HFF-Myc (cell line): ENCODE measurements at places on chromosomes 1 and 21.

DNA sequence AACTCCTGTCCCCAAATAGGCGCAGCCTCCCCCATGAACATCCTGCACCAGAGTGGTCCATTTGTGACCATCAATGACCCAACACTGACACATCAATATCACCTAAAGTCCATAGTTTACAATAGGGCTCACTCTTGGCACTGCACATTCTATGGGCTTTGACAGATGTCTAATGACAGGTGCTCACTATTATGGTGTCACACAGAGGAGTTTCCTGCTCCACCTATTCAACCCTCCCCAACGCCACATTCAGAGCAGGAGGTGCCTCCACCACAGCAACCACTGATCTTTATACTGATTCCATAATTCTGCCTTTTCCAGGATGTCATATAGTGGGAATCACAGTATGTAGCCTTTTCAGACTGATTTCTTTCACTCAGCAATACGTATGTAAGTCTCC is 24.2 kb downstream of the GNG4 start:
- DNase-seq = no peak

GRCh38 chr21:31772674-31773555 is 41.0 kb upstream of the SCAF4 start:
- DNase-seq = no peak

GRCh38 chr1:48932366-48932765 is 155.7 kb upstream of the BEND5 start:
- DNase-seq = no peak

- DNase-seq = no peak
Measured at GRCh38 chr1:245074232-245074747, 80.5 kb upstream of the KIF26B start.

DNA sequence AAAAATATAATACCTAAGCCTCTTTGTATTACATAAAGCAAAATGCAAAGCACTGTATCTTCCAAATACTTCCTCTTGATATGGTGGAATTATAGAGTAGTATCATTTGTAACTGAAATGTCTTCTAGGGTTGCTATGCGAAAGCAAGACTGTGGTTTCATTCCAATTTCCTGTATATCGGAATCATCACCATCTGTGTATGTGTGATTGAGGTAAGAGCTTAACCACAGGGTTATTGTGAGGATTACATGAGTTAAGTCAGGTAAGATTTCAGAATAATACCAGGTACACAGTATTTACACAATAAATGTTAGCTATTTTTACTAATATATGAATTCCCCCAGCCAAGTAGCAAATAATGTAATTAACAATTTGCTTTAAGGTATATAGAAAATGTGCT is 24.7 kb downstream of the CD53 start:
- no peak for DNase-seq

DNA sequence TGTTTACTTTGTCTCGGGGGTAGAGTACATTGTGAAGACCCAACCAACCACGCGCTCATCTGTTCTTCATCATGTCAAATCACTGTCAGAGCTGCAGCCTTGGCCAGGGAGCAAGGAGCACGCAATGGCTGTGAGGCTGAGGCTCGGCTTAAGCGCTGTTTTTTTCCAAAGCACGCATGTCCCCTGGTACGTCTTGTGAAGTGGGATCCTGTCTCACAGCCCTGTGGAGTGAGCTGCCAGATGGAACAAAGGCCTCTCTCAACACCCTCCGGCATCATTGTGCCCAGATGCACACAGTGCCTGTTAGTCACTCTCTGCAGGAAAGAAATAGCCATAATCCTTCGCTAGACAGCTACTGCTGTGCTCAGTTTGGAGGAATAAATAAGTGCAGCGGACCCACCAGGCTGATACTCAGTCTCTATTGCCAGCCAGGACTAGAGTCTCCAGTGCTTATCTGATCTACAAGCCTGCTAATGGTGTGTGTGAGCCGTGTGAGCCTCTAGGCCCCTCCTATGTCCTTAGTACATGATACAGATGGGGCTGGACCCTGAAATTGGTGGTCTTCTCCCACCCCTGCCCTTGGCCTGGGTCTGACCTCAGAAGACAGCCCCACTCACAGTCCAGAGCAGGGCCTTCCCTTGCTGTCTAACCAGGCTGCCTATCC is 91.3 kb upstream of the COA6 start:
- DNase-seq = no peak

DNA sequence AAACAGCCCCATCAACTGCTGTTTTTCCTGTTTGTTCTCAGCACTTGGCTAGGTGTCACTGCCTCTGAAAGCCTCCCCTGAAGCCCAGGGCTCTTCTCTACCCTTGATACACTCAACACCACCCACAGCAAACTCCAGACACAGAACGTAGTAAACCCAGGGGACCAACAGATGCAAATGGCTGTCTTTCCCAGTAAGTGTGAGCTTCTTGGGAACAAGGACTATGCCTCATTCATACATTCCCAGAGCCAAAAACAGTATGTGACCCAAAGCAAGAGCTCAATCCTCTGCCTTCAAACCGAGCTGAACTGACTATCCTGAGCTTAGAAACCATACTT is 4.4 kb downstream of the LBR start:
- DNase-seq = no peak

- no peak for DNase-seq
Measured at GRCh38 chr21:35748678-35749314, 311.5 kb downstream of the SETD4 start.

DNA sequence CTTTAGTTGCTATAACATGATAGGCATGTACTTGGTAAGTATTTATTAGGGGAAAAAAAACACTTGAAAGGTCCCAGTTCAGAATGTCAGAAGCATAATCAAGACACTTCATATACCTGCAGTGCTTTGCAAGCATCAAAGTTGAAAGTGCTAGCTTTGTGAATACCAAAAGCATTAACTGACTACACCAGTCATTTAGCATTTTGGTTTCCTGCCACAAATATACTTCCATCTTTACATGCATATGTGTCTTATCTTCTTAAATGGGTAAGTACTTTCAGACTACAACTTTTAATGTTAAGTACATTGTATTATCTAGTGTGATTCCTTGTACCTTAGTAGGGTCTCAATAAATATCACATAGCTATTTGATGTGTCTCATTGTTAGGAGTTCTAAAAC is 43.7 kb downstream of the AKT3 start:
- no peak for DNase-seq

DNA sequence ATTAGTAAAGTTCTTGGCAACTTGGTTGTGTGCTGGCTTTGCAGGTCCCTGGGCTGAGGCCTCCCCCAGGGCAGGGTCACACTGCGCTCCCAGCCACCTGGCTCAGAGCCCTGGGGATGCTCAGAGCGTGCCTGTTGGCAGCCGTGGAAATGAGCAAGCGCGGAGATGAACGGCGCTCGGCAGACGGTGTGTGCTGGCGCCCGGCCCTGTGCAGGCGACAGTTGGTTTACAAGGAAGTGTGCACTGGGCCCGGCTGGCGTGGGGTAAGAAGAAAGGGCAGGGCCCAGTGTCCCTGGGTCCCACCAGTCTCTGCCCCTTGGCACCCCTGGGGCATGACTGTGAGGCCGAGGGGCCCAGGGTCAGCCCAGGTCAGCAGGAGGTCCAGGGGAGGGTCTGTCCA is 25.7 kb upstream of the PEX10 start:
- no peak for DNase-seq

GRCh38 chr1:53305650-53306049 is 22.2 kb downstream of the LRP8 start:
- no peak for DNase-seq

DNA sequence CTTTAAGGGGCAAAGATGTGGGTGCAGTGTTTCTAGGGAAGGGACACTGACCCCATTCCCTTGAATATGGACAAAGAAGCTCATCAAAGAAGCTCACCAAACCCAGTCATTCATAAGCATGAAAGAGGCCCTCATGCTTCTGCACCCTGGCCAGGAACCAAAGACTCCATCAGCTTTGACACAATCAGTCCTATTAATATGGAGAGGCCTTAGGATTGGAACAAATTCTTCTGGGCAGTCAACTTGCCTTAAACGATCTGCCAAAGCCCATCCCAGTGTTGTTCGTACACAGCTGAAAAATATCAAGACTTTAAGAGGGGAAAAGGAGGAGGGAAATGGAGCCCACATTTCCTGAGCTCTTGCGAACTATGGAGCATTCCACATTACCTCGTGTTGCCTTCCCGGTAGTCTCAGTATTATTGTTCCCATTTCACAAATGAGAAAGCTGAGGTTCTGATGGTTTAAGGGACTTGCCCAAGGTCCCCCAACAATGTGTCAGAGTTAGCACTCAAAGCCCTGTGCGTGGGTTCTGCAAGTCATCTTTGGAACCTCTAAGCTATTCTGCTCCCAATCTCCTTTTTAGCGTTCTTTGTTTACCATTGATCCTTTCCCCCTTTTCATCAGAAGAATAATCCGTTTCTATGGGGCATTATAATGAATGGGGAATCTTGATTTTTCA is 161.9 kb downstream of the ZBTB18 start:
- DNase-seq = no peak

DNA sequence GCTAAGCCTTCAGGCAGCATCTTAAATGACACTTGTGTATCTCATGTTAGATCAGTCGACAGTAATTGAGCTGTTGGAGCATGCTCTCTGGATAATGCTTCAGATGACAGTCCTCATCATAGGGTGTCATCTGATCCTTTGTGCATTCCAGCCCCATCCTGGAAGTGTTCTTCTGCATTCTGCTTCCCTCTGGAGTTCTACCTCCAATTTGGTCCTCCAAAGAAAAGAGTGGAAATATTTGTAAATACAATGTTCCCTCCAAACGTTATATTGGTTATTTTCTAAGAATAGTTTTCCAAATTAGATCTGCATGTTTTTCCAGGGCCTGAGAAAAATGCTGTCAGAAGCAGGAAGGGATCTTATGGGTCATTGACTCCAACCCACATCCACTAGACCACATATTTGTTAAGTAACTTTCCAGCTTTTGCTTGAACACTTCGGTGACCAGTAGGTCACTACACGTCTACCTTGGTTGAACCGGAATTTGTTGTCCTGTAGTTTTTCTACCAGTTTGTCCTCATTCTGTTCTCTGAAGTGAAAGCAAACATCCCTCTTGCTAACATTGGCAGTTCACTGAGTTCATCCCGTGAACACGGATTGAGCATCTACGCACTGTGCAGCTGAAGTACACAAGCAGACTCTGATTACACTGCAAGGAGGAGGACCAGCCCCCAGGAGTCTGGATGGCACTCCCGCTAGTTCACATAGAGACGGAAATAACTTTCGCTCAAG is 136.0 kb downstream of the TLR5 start:
- no peak for DNase-seq

GRCh38 chr1:12486059-12486341 is 132.0 kb downstream of the DHRS3 start:
- no peak for DNase-seq

- no peak for DNase-seq
Measured at GRCh38 chr1:199979071-199979470, 48.4 kb upstream of the NR5A2 start.

DNA sequence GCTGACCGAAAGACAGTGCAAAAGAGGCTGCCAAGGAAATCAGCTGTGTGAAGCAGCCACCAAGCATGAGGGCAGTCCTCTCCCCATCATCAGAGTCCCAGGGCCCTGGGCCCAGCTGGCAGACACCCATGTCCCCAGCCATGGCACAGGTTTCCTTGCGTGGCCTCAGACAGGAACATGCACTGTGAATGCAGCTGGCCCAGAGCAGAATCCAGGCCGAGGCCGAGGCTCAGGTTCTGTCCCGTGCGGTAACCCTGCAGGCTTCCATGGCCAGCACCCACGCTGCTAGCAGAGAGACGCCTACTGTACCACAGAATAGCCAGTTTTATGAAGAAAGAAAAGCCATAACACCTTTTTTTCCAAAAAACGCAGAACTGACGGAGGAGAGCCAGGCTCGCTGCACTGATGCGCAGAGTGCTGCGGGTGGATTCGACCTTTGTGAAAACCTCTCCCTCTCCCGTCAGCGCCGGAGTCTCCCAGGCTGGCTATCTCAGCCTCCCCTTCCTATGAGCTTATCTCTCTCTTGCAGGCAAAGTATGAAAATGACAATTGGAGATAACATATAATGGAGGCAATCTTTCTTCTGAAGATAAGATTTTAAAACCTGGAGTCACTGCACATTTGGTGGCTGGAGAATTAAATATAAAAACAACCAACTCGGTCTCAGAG is 106.6 kb downstream of the NPHP4 start:
- DNase-seq = no peak

DNA sequence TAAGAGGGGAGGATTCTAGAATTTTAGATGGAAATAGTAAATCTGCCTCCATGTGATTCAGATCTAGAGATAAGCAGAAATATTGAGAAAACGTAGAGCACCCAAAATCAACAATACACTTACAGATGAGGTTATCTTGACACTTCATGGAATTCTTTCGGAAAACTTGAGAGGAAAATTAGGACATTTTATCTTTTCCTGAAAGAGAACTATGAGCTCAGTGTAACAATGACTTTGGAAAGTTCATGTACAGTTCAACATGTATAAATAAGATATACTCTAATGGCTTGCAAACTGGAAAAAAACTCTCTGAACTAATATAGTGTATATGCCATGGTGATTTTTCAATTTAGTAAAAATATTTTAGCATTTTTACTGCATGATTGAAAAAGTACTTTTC is 338.1 kb upstream of the NEGR1 start:
- no peak for DNase-seq

DNA sequence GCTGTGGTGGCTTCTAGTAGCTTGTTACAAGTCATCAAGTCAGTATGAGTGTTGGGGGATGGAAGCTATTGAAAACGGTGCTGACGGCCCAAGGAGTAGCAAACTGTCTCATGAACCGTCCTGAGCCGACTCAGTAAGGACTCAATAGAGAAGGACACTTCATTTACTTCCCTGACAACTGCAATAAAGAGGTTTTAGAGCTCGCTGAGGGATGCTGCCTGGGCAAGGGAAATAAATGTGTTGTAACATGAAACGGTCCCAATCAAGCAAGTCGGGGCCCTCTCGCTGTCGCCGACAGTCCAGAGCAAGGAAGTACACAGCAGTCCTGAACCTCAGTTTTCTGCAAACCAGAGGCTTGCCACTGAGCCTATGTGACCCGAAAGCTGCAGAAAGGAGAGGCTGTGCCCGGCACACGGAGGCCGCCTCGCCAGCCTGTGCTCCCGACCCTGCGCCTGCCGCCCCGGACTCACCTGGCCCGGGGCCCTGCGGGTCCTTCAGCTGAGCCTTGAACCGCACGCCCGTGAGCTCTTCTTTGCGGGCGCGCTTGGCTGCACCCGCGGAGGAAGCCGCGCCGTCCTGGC is 423 bp downstream of the URB1 start:
- no peak for DNase-seq

GRCh38 chr1:182622901-182623528 is 18.8 kb upstream of the RGS16 start:
- DNase-seq = no peak

- DNase-seq = no peak
Measured at GRCh38 chr1:172380441-172381244, 39.8 kb upstream of the C1orf105 start.

GRCh38 chr1:201096977-201097856 is 15.0 kb downstream of the CACNA1S start:
- no peak for DNase-seq

DNA sequence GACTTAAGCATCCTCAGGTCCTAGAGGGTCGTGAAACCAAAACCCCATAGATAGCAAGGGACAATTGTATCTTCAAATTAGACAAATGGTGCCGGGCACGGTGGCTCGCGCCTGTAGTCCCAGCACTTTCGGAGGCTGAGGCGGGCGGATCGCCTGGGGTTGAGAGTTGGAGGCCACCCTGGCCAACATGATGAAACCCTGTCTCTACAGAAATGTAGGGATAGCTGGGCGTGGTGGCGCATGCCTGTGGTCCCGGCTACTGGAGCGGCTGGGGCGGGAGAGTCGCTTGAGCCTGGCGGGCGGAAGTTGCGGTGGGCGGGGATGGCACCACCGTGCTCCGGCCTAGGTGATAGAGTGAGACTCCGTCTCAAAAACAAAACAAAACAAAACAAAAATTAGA is 780.6 kb downstream of the BRINP3 start:
- no peak for DNase-seq
